Mucosa of gallbladder (tissue), 1 donor: ENCODE measurements at places on chromosomes 4 and X.
A peak's percentile ranks its signal among the peaks of the same experiment; 100 is the strongest.

DNA sequence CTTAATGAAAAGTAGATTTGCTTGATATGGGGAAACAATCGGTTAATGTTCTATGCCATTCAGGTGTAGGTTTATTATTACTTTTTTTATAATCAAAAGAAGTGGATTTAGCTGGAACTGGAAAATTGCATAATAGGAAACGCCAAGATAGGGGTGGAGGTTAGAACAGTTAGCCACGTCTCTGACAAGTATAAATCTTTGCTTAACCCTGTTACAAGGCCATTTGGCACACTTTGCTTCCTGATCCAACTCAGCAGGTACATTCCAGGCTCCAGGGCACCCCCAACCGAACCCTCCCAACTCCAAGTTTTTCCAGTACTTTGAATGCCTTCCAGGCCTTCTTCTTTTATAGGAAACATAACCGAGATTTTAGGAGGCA lies 50.6 kb upstream of the ACSL4 start:
- DNase-seq, result no peak

GRCh38 chr4:180422989-180423711 lies 1820.1 kb upstream of the TENM3 start:
- DNase-seq, result no peak

- DNase-seq, result no peak
These were observed 4.0 kb downstream of the TMEM164 start for GRCh38 chrX:110006821-110007375.

GRCh38 chr4:79625361-79625760 lies 217.3 kb upstream of the GK2 start:
- no peak for DNase-seq

DNA sequence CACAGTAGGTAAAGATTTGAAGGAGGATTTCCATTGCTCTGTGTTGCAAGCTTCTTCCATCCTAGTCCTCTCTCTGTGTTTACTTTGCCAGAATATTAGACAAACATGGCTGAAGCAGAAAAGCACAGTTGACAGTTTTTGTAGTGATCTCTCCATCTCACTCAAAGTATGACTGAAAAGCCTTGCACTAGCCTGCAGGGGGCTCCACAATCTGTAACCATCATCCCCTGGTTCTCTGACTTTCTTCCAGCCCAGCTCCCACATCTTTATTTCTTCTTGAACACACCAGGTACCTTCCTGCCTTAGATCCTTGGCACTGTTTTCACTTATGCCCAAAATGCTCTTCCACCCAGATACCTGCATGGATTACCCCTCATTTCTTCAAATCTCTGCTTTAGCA lies 34.1 kb upstream of the HHIP start:
- DNase-seq, result no peak

GRCh38 chr4:41267997-41268396 lies 11.3 kb downstream of the UCHL1 start:
- DNase-seq, result no peak

GRCh38 chr4:26860922-26861433 lies 337 bp downstream of the STIM2 start:
- peak; percentile 28 for DNase-seq

GRCh38 chr4:165502916-165503907 lies 124.4 kb downstream of the CPE start:
- DNase-seq, result no peak

DNA sequence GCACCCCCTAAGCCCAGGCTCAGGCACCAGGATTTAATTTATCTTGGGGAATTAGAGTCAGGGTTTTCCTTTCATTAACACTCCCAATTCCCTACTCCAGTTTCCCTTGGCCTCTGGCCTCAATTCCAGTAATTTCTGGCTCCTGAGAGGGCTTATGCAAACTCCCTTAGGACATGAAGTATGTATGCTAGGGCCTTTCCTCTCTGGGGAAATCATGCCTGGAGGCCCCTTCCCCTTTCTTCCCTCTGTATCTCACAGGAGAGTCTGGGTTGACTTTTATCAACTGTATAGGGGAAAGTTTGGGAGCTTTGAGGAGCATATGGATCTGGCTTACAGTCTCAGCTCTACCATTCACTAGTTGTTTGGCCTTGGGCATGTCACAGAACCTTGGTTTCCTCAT lies 169.5 kb downstream of the SHROOM4 start:
- no peak for DNase-seq
